Stimulated activated CD4-positive, alpha-beta T cell treated with anti-CD3 and anti-CD28 coated beads, Interleukin-2, amount 100 ng/mL, for 4 hours (primary cell): ENCODE measurements at places on chromosomes 6 and 20.

DNA sequence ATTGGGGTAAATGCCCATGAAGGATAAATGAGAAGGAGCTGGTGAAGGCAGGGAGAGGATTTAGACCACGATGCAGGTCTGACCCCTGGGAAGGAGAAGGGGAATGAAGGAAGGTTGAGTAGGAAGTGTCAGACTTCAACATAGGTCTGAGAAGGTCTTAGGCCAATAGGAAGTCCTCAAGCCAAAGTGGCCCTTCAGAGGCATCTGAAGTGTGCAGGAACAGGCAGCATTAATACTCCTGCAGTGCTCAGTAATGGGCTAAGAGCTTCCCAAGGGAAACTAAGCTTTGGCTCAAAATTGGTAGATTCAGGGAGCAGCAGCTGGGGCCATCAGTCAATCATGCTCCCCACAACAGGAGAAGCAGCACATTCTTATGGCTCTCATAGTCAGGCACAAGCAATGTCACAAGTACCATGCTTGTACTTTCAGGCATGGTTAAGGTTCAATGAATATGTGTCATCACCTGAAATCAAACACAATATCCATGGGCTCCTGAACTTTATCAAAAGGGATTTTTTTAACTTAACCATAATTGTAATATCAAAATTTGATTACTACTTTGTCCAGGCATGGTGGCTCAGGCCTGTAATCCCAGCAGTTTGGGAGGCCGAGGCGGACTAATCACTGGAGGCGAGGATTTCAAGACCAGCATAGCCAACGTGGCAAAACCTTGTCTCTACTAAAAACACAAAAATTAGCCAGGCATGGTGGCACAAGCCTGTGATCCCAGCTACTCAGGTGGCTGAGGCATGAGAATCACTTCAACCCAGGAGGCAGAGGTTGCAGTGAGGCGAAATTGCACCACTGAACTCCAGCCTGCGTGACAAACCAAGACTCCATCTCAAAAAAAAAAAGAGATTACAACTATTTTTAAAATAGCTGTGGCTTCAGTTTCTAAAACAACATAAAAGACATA, 9.9 kb downstream of the RALGAPA2 start:
- no peak for DNase-seq

- no peak for DNase-seq
Measured at GRCh38 chr6:68134796-68135195, 500.3 kb upstream of the ADGRB3 start.

DNA sequence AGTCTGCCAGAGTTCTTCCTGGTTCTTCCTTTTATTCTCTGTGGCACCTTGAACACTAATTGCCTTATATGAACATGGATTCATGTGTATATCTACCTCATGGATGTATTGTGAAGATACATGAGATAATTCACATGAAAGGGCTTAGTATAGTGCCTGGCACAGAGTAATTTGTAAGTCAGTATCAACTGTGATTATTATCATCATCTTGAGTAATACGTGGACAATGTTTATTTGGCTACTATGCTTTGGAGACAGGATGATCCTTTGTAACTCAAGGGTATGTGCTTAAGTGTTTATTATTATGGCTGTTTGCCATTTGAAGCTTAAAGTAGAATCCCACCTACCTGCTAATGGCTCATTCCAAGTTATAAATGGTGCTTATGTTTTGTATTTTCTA, 16.0 kb downstream of the DOP1A start:
- no peak for DNase-seq

- no peak for DNase-seq
Measured at GRCh38 chr6:52161689-52162438, 24.3 kb upstream of the IL17A start.
